Activated T-cell treated with anti-CD3 and anti-CD28 coated beads for 48 hours (primary cell): ENCODE measurements at places on chromosomes 3 and 15.

DNA sequence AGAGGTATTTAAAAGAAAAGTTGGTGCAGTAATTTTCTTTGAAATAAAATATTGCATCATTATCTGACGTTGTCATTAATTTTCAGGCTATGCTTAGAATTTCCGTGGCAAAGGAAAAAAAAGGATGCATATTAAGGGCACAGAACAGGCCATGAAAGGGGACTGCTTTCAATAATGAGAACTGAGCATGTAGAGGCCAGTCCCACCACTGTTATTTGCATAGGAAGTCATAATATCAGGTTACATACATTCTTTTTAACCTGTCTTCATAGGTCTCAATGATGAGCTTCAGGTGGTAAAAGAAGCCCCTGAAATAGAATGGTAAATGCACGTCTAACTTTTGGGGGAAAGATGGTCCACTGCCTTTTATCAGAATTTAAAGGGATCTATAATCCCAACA, 272.1 kb upstream of the ALCAM start:
- no peak for DNase-seq

DNA sequence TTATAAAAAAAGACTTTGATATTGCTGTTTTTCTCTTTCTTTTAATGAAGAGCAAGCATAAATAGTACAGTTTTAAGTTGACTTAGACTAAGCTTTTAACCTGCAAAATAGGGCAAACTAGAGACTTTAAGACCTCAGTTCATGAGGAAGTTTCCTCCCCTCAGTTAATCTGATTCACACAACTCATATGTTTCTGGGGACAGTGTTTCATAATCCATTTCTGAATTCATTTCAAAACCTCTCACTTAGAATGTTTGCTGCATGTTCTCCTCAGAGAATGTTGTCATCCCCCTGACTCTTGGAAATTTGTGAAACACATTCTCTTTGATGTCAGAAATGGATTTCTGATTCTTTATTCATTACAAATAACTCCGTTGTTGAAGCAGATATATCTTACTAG, 79.3 kb upstream of the SKOR1 start:
- no peak for DNase-seq

GRCh38 chr15:99071091-99071680, 33.7 kb upstream of the SYNM start:
- no peak for DNase-seq

DNA sequence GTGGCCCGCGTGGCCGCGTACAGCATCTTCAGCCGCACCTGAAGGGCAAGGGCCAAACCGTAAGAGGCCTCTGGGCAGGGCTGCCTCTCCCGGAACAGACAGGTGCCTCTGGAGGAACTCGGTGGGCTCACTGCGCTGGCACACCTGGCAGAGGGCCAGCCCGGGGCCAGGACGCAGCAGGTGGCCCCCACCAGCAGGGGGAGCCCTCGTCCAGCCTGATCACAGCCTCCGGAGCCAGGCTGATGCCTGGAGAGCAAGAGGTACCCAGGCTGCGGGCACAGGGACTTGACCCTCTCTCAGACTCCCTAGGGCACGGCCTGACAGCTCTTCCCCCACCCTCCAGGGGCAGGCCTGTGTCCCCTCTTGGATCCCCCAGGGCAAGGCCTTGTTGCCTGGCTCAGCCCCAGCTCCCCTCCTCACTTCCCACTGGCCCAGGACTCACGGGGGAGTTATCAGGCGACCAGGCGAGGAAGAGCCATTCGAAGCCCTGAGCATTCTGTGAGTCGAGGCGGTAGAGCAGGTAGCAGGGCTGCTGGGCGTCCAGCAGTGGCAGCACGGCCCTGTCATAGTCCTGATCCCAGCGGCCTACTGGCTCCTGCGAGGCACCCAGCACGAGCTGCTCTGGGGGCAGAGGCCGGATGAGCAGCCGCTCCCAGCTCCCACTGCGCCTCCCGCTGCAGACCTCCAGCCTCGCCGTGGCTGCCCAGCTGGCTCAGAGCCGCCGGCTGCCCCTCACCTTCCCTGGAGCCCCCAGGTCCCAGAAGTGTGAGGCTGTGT, 6.2 kb upstream of the TLR9 start:
- peak; percentile 85 for DNase-seq

DNA sequence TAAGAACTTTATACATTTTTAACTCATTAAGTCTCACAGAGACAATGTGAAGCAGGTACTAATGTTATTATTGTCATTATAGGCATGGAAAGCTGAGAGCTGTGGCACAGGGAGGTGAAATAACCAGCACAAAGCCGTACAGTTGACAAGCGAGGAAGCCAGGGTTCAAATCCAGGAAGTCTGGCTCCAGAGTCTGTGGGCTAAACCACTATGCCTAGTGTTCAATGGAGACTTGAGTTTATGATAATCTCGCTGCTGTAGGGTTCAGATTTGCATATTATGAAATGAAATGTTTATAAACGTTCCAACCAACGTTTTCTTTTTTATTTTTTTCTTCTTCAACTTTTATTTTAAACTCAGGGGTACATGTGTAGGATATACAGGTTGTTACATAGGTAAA, 60.0 kb downstream of the CHST2 start:
- no peak for DNase-seq

DNA sequence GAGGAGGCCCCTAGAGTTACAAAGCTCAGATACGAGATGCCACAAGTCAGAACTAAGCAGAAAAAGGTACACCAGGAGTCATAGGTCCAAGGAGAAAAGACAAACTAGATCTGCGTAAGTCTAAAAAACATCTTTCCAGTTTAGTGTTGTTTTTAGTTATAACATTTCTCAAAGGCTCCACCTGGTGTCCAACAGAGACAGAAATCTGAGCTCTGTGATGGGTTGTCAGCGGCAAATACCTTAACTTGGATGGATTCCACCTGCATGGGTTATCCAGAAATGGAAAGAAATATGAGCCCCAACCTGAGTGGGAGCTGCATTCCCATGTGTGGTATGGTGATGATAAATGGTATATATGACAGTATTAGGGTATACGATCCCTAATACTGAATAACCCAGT, 238.6 kb upstream of the CHRM5 start:
- DNase-seq, result no peak

DNA sequence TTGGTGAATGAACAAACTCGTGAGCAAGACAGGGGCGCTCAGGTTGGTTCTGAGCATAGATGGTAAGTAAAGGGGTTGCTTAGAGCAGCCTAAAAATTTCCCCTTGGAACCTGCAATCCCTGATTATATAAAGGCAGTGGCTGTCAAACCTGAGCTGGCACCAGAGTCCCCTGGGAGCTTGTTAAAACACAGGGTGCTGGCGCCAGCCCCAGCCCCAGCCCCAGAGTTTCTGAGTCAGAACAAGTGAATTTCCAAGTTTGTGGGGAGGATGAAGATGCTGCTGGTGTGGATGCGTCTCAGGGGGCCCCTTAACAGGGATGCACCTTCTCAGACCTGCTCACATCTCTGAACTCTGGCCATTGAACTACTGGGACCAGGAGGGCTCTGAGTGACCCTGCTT, 48.2 kb downstream of the FEM1B start:
- no peak for DNase-seq

DNA sequence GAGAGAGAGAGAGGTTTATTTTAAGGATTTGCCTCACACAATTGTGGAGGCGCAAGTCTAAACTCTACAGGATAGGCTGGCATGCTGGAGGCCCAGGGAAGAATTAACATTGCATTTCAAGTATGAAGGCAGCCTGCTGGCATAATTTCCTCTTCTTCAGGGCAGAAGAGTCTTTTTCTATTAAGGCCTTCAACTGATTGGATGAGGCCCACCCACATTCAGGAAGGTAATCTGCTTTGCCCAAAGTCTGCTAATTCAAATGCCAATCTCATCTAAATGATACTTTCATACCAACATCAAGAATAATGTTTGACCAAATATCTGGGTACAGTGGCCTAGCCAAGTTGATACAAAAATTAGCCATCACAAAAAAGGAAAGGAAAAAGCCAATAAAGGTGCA, 258.1 kb upstream of the MDFIC2 start:
- DNase-seq, result no peak

DNA sequence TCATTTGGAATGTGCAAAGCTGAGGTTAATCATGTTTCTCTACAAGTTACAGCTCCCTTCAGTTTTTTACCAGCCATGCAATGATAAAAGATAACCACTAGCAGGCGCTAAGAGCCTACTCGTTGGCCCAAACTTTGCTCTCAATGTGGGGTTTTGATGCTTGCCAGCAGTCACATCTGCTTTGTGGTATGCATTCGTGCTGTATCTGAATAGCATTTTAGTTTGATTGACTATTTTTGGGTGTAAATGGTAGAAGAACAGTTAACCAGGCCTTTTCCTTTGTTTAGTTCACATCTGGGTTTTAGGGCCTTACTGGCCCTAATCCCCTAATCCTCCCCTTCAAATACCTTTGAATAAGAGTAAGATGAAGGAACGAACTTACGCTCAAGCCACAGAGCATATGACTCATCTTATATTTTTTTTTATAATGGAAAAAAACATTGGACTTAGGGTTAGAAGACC, 4.4 kb upstream of the CLDN11 start:
- peak; percentile 23 for DNase-seq

- no peak for DNase-seq
Measured at GRCh38 chr15:95016511-95017229, 785.3 kb downstream of the MCTP2 start.

DNA sequence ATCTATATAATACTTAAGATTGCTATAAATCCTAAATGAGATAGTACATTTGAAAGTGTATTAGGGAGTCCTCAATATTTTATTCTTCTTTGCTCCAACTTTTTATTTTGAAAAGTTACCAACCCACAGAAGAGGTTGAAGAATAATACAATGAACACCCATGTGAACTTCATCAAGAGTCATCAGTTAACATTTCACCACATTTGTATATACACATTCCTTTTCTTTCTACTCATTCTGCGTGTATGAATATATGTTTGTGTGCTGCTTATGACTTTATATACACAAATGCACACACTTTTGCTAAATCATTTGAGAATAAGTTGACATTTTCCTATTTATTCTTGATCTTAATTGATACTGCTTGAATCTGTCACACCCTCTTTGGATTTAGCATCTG, 193.3 kb upstream of the CGNL1 start:
- no peak for DNase-seq

DNA sequence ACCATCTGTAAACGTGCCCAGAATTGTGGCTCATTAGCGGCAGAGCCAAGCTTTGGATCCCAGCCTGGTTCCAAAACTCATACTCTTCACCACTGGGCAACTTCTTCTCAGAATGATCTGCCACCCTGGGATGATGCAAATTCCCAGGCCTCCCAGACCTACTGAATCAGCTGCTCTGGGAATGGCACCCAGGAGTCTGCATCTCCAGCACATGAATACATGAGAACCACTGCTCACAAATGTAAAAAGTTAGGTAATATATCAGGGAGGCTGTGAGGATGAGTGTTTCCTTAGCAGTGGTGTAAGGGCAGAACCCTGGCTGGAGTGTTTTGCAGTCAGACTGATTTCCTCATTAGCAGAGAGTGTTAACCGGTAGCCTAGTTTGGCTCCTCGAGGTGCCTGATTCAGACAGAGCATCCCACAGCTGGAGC, 94.2 kb downstream of the LIPC start:
- no peak for DNase-seq

DNA sequence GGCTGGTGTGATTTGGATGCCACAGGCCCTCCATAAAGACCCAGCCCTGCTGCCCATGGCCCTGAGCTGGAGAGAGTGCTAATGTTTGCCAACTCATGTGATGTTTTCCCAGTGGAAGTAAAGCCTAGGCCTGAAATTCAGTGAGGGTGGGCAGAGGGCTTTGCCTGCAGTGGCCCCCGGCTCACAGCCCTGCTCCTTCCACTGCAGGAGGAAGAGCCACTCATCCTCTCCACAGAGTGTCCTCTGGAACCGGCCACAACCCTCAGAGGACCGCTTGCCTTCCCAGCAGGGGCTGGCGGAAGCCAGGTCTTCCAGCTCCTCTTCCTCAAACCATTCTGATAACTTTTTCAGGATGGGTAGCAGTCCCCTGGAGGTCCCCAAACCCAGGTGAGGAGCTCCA, 13.9 kb upstream of the CPNE9 start:
- DNase-seq, result no peak

DNA sequence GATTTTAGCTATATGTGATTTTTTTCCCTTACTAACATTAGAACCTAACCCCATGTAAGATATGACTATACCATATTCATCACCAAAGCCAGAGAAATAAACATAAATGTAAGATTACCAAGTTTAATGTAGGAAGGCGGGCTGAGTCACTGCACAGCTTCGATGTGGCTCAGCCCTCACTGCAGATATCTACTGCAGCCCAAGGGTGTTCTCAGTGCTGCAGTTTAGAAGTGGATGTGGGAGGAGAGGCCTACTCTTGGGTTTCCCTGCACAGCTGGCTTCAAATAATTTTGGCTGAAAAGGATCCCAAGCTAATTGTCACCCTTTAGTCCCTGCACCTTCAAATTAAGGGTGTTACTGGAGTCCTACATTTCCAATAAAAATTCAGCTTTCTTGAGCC, 9.3 kb downstream of the ARPP19 start:
- DNase-seq, result peak; percentile 58
